ENCODE measurements at places on chromosomes 5 and 9. TPM values are rescaled to one million over a fixed set of nuclear protein-coding genes. Genes with fewer than 3 reads are reported as not detected.

S1PR3 gene
- total RNA-seq = 7.6 TPM

BICD2 gene
- 31.4 TPM for total RNA-seq

MARCOL gene
- total RNA-seq = not detected

GHR gene
- 1.2 TPM for total RNA-seq

FBXO38 gene
- total RNA-seq = 77.5 TPM

ASPN gene
- total RNA-seq = 7.8 TPM

CCL27 gene
- 0.31 TPM for total RNA-seq

Measured in occipital lobe (tissue), 3 donors.